ENCODE measurements at places on chromosomes 6 and 20.
A peak's percentile ranks its signal among the peaks of the same experiment; 100 is the strongest.

DNA sequence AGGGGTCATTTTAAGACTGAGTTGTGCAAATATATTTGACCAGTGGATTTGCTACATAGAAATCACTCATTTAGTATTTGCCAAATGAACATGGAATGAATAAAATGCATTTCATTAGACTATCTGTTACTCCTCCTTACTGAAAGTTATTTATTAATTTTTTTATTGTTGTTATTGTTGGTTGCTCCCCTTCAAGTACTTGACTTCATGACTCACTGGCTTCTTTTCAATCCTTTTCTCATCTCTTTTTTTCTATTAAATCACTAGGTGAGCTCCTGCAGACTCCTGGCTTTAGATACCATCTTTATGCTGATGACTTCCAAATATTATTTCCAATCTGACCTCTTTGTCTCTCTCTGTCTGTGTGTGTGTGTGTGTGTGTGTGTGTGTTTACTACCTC is 192.2 kb upstream of the FAM83B start:
- no peak for DNase-seq

- no peak for DNase-seq
Observed at GRCh38 chr6:132251711-132252110, 149.6 kb downstream of the MOXD1 start.

DNA sequence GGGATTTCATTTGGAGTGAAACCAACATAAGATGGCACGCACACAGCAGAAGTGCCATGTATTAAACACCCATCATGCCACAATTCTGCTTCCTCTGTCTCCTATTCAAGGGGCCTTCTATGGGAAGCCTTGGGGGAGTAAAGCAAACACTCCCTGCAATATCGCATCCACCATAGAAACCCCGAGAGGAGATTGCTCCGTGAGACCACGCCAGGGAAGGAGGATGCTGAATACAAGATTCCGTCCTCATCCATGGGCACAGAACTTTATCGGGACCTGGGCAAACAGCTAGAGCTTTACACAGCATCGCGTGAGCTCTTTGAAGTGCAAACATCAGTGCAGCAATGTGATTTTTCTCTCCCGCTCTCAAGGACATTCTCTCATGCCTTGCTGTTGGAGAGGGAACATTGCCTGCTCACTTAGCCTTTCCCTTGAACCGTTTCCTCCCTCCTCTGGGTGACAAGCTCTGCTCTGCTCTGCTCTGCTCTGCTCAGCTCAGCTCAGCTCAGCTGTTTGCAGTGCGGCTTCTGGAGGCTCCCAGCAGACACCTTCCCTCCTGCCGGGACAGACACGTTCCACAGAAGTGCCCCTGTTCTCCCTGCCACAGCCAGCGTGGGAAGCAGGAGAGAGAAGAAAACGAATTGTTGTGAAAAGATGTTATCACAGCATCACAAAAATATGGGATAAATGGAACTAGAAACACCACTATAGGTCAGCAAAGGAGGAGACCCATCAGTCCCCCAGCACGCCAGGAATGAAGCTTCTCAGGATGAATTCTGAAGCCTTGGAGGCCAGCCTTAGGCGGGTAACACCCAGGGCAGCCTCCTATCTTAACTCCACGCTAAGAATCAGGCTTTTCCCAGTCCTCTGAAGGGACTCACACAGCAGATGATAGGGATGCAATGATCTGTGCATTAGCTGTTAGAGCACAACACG is 48.2 kb downstream of the RNASET2 start:
- no peak for DNase-seq

- peak; percentile 65 for DNase-seq
Observed at GRCh38 chr6:41428996-41429421, 93.6 kb downstream of the NCR2 start.

DNA sequence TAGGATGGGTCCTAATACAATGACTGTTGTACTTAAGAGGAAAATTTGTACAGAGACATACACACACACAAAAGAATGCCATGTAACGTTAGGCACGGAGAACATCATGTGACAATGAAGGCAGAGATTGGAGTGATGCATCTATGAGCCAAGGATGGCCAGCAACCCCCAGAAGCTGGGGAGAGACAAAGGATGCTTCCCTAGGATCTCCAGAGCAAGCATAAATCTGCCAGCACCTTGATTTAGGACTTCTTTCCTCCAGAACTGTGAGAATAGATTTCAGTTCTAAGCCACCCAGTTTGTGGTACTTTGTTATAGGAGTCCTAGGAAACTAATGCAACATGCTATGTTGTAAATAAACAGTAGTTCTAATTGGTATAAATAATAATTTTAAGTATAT is 25.0 kb downstream of the EYA4 start:
- no peak for DNase-seq

- DNase-seq = peak; percentile 70
Observed at GRCh38 chr6:44151348-44152108, 7.1 kb upstream of the CAPN11 start.

DNA sequence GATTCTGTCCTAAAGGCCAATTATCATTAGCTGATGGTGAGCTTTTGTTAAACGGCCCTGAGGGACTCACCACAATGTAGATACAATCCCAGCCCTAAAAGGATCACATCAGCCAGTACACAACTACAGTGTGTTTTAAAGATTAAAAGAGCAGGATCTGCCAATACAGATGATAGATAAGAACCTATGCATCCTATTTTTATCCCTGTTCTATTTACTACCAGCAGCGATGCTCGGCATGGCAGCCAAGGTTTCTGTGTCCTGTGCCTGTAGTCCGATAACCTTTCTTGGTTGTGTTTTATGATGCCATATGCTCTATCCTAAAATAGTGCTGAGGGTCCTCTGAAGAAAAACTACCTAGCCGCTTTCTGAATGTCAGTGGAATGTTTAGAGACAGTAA is 289.4 kb downstream of the PHACTR1 start:
- no peak for DNase-seq

GRCh38 chr20:58481481-58482021 is 33.6 kb downstream of the APCDD1L start:
- DNase-seq = peak; percentile 25

DNA sequence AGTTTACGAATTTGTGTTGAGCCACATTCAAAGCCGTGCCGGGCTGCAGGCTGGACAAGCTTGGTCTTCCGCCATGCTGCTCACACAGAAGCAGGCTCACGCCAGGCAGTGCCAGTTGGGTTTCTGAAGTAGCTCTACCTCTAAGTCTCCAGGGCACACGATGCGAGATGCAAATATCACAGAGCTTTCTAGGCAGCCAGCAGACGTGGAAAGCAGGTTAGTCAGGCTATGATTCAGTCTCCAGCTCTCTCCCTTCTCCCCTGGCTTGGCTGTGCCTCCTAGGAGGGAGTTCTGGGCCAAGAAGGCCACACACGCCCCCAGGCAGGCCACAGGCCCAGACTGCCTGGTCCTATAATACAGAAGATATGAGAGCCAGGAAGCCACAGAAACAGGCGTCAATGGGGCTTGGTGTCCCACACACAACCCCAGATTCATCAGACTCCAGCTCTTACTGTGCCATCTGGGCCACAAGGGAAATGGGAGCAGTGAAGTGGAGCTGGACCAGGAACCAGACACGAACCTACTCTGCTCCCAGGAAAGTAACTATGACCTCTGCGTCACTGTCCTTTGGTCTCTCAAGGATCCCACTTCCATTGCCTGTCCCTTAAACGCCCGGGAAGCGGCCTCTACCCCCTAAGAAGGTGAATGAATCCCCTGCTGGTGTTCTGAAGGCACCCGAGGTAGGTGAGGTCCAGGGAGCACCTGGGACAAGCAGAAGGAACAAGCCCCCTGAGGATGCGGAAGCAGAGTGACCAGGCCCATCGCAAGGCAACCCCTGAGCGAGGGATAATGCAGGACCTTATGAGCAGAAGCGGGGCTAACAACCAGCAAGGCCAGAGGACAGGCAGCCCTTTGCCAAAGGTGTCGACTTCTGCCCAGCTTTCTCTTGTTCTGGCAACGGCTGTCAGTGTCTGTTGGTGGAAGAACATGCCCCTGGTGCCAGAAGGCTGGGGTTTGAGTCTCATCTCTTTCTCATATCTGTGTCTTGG is 61.2 kb downstream of the GFOD1 start:
- DNase-seq = no peak

DNA sequence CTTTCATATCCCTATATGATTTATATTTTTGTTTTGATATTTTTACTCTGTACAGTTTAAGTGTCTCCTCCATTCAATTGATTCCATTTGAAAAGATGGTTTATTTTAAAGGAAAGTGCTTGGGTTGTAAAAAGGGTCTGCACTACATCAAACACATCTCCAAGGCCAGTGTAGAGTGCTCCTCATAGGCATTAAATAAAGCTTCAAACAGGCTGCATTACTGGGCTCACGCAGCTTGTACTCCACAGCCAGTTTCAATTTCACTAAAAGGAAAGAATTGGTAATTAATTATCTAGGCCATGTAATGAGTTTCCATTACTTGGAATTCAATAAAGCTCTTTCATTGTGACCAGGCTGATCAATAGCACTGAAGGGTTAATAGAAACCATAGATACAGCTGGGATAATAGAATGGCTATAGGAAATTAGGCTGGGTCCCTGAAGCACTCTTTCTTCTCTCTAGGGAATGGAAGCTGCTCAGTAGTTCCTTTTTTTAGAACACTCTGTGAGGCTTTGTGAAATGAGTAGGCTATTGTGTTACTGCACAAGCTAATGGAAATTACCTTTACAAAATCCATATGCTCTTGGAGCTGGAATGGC is 442.2 kb downstream of the RNF144B start:
- no peak for DNase-seq

GRCh38 chr6:33634161-33634727 is 13.1 kb downstream of the ITPR3 start:
- no peak for DNase-seq

DNA sequence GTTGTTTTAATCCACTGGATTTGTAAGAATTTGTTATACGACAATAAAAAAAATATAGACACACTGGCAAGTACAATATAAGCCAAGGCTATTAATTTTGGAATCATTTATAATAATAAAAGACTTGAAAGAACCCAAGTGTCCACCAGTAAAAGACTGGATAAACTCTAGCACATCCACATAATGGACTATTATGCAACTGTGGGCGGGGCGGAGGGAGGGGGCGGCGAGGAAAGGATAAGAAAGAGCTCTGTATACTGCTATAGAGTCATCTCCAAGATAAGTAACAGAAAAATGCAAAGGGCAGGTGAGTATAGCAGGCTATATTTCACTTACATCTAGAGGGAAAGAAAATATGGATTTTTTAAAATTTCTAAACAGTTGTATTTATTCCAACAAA is 123.3 kb downstream of the TBC1D32 start:
- DNase-seq = no peak

DNA sequence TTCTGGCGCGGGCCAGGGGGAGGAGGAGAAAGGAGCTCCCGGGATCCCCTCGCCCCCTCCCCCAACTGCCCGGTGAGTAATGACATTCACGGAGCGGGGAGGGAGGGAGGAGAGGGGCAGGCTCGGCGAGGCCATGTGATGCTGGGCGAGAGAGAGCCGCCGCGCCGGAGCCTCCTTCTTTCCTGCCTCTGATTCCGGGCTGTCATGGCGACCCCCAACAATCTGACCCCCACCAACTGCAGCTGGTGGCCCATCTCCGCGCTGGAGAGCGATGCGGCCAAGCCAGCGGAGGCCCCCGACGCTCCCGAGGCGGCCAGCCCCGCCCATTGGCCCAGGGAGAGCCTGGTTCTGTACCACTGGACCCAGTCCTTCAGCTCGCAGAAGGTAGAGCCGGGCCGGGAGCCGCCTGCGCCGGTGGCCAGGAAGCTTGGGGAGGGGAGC is at the start of gene GDAP1L1:
Gene GDAP1L1 (plus strand): TSS at position 178 of the 441 bp plus-strand sequence. CDS start 27 bp downstream, at position 205.
- no peak for DNase-seq

- no peak for DNase-seq
Observed at GRCh38 chr6:24547243-24547642, 52.5 kb downstream of the ALDH5A1 start.

GRCh38 chr20:16520154-16520553 is 53.1 kb downstream of the KIF16B start:
- DNase-seq = no peak

DNA sequence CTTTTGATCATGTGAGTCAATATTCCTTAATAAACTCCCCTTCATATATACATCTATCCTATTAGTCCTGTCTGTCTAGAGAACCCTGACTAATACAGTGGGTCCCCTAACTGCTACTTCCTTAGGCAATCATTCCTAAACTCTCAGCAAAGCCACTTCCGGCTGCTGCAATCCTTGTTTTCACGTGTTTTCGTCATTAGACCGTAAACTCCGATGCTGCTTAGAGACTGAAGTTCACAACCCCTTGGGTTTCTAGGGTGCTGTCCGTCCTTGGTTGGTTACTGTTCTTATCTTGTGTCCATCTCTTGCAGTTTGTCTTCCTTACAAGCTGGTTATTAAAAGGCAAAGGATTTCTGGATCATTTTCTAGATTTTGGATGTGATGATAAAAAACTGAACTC is 106.4 kb downstream of the GMPR start:
- peak; percentile 27 for DNase-seq

GRCh38 chr6:21990577-21990976 is 306.3 kb downstream of the PRL start:
- no peak for DNase-seq

- no peak for DNase-seq
Observed at GRCh38 chr6:111789598-111789997, 83.7 kb downstream of the FYN start.

DNA sequence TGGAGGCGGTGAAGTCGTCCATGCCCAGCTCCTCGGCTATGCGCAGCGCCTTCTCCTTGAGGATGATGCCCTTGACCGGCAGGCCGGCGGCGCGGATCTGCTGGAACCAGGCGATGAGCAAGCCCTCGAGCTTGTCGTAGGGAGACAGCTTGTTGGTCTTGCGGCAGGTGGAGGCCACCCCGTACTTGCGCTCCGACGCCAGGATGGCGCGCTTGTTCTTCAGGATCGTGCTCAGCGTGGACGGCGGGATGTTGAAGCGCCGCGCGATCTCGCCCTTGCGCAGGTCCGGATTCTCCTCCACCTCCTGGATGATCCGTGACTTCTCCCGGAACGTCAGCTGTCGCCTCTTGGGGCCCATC is 435 bp downstream of the CENPB start:
- DNase-seq = peak; percentile 57

DNA sequence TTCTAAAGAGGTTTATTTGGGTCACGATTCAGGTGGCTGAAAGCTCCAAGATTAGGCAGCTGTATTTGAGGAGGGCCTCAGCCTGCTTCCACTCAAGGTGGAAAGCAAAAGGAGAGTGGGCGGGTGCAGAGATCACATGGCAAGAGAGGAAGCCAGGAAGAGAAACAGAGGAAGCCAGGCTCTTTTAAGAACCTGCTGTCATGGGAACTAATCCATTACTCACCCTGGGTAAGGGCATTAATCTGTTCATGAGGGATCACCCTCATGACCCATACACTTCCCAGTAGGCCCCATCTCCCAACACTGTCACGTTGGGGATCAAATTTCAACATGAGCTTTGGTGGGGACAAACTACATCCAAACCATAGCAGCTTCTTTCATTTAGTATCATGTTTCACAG is 53.9 kb downstream of the DHX35 start:
- peak; percentile 51 for DNase-seq

- no peak for DNase-seq
Observed at GRCh38 chr6:159446340-159446739, 246.7 kb downstream of the SOD2 start.

- no peak for DNase-seq
Observed at GRCh38 chr6:122818866-122819265, 29.8 kb downstream of the SMPDL3A start.

DNA sequence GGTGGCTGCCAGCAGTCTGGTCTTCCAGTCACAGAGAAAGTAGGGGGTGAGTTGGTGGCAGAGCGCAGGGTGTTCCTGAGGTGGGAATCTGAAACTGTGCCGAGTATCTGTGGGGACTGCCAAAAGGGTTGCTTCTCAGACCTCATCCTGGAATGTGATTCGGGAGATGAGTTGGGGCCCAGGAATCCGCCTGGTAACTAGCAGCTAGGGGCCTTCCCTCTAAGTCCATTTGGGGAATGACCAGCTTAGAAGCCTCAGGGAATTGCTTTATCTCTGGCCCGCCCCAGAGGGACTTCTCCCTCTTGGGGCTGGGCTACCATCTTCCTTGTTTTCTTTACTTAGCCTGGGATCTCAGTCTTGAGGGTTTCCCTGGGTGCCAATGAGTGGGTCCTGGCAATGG is 49.6 kb downstream of the MOCS1 start:
- DNase-seq = no peak

Measured in inflammatory macrophage (primary cell).